ENCODE measurements at places on chromosomes 7 and 10. TPM values are rescaled to one million over a fixed set of nuclear protein-coding genes. Genes with fewer than 3 reads are reported as not detected.

GRCh38 chr10:25725917-25726716 is 207.9 kb upstream of the MYO3A start:
- DNase-seq, result no peak
- no peak overlapping the region for H3K27ac ChIP-seq
- H3K4me3 ChIP-seq, result no peak overlapping the region
- no peaks in the 10 kb centered on the region for H3K27me3 ChIP-seq
- no peaks in the 10 kb centered on the region for H3K4me1 ChIP-seq

Gene KIAA1217
- polyA plus RNA-seq, result 12.6 TPM

Gene NPC1L1
- polyA plus RNA-seq, result 0.03 TPM

Gene PRKCQ
- 7.2 TPM for polyA plus RNA-seq

Gene ZNF783
- polyA plus RNA-seq, result 4.2 TPM

Gene LIPJ
- polyA plus RNA-seq, result 0.08 TPM

GRCh38 chr7:128164061-128164954 is 76.8 kb upstream of the LEP start:
- peak overlapping the region; percentile 82 for H3K27ac ChIP-seq
- DNase-seq, result peak; percentile 99
- H3K36me3 ChIP-seq, result no peaks in the 10 kb centered on the region
- peak overlapping the region; percentile 40 for H3K4me3 ChIP-seq

GRCh38 chr10:113480851-113481502 is 71.9 kb upstream of the HABP2 start:
- H3K27me3 ChIP-seq, result no peaks in the 10 kb centered on the region
- no peaks in the 10 kb centered on the region for H3K4me1 ChIP-seq
- no peak overlapping the region for H3K27ac ChIP-seq
- H3K36me3 ChIP-seq, result no peaks in the 10 kb centered on the region
- no peak overlapping the region for H3K4me3 ChIP-seq

DNA sequence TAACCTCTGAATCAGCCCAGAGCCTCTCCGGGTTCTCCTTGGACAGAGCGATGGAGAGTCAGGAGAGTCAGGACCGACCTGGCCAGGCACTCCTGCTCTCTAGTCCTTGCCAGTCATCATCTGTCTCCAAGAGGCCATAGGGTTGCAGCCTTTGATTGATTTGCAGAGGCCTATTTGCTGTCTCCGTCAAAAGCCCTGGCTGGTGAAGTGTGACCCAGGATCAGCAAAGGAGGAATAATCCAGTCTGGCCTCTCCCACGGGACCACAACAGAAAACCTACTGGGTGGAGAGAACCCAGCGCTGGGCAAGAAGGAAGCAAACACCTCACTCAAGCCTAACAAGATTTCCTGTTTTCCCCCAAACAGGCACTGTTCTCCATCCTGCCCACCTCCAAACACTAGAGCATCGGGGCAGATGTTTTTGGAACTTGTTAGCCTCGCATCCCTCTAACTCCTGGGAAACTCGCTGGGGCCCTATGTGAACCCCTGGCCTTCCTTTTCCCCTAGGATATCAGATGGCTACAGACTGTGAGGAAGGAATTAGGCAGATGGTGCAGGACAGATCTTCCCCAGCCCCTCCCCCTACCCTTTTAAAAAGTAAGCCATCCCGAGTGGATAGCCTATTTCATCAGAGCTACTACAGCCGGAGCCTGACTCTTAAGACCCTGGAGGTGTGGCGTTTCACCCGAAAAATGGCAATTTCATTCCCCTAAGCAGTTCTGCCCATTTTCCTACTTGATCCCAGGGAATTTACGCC is 54.3 kb downstream of the PODXL start:
- no peak overlapping the region for H3K27ac ChIP-seq
- H3K27me3 ChIP-seq, result peaks cover 2% of the 10 kb centered on the region
- peaks cover 9% of the 10 kb centered on the region for H3K36me3 ChIP-seq
- H3K4me1 ChIP-seq, result peaks cover 2% of the 10 kb centered on the region

GRCh38 chr7:137592232-137592896 is 248.8 kb upstream of the PTN start:
- no peak overlapping the region for H3K4me3 ChIP-seq
- no peak for DNase-seq
- no peaks in the 10 kb centered on the region for H3K27me3 ChIP-seq
- H3K4me1 ChIP-seq, result peaks cover 11% of the 10 kb centered on the region

Gene PRRT4
- polyA plus RNA-seq, result 0.12 TPM

- peaks cover 16% of the 10 kb centered on the region for H3K27me3 ChIP-seq
- H3K4me1 ChIP-seq, result peaks cover 5% of the 10 kb centered on the region
- DNase-seq, result no peak
- H3K27ac ChIP-seq, result no peak overlapping the region
- H3K4me3 ChIP-seq, result no peak overlapping the region
Measured at GRCh38 chr10:132957131-132957530, 14.8 kb upstream of the CFAP46 start.
